NCI-H1930 (cell line): ENCODE measurements at places on chromosomes 6 and 20.

- DNase-seq, result no peak
Measured at GRCh38 chr6:71226151-71226550, 62.5 kb upstream of the OGFRL1 start.

- DNase-seq, result no peak
Measured at GRCh38 chr6:2773449-2773848, 8.3 kb downstream of the WRNIP1 start.

DNA sequence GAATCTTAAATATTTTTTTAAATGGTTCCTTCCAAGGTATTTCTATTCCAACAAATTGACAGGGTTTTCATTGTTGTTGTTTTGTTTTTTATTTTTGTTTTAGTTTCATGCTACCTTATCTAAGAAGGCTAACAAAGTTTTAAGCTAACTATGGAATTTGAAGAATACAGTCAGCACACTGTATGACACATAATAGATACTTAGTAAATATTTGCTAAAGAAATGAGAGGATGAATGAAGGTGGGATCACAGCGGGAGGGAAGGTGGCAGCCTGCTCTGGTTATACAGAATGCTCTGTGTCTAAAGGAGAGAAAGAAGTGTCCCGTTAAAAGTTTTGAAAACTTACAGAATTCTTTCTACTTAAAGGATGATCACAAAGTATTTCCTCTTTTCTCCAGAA, 43.7 kb upstream of the DST start:
- DNase-seq, result no peak

DNA sequence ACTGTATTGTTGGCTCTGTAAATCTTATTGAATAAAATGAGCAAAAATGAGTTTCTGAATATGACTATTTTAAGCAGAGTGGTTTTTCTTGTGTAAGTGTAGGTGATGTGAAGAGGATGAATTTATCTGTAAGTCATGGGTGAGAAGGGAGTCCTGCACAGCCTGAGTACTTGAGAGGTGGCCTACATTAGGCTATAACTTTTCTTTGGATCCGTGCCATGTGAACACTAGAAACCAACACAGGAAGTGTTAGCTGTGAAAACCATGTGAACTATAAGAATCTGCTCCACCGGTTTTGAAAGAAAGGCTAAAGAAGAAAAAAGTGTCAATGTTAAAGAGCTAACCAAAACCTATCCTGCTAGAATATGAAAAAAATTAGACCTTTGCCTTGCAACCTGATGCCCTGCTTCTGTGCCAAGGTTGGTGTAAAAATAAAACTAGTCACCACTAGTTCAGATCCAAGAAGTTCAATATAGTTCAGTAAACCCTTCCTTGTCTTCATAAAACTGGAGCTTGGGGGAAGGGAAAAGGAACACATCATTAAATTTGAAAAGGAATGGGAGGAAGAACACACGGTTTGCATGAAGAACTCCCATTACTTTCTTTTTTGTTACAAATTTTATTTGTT, 21.3 kb downstream of the PLCB1 start:
- no peak for DNase-seq

GRCh38 chr6:34521463-34522285, 34.5 kb downstream of the SPDEF start:
- DNase-seq, result no peak

- DNase-seq, result no peak
Measured at GRCh38 chr6:54248319-54248718, 59.9 kb upstream of the TINAG start.

- no peak for DNase-seq
Measured at GRCh38 chr6:118761645-118762044, 110.3 kb upstream of the CEP85L start.

GRCh38 chr6:111477481-111477938, 5.5 kb downstream of the REV3L start:
- no peak for DNase-seq

GRCh38 chr6:148249679-148250375, 92.8 kb upstream of the SASH1 start:
- no peak for DNase-seq

GRCh38 chr20:10842116-10842515, 168.3 kb upstream of the JAG1 start:
- DNase-seq, result no peak

- DNase-seq, result no peak
Measured at GRCh38 chr6:16078064-16078463, 50.8 kb upstream of the MYLIP start.

GRCh38 chr20:54475334-54476168, at the start of gene DOK5:
DOK5 (plus strand) TSS chr20:54475593; CDS start chr20:54475947, 354 bp downstream.
- no peak for DNase-seq

GRCh38 chr20:63241272-63241671, 5.6 kb downstream of the BIRC7 start:
- no peak for DNase-seq

GRCh38 chr20:42152575-42152974, 534.4 kb upstream of the CHD6 start:
- DNase-seq, result no peak

- DNase-seq, result no peak
Measured at GRCh38 chr6:35929601-35930000, 8.7 kb upstream of the SRPK1 start.
